ENCODE measurements at places on chromosomes 11 and 22.

GRCh38 chr11:2995893-2996554 is 3.9 kb upstream of the NAP1L4 start:
- DNase-seq = no peak

DNA sequence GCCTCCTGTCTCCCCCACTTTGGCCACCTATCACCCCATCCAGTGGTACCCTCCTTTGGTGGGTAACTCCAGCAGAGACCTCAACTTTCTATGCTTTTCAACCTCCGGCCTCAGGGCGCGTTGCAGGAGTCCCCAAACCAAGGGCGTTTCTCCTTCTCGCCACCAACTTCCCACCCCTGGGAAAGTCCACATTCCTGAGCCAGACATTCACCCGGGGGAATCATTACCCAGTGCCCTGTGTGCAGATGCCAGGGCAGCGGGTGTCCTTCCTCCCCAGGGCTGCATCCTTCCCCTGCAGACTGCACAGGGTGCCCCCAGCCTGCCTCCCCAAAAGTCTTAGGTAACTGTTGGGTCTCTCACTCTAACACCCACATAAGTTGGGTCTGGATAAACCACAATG is 26.4 kb downstream of the MYEOV start:
- DNase-seq = no peak

GRCh38 chr11:26271666-26272065 is 60.3 kb upstream of the ANO3 start:
- no peak for DNase-seq

GRCh38 chr11:86704710-86705109 is 32.3 kb upstream of the ME3 start:
- no peak for DNase-seq

DNA sequence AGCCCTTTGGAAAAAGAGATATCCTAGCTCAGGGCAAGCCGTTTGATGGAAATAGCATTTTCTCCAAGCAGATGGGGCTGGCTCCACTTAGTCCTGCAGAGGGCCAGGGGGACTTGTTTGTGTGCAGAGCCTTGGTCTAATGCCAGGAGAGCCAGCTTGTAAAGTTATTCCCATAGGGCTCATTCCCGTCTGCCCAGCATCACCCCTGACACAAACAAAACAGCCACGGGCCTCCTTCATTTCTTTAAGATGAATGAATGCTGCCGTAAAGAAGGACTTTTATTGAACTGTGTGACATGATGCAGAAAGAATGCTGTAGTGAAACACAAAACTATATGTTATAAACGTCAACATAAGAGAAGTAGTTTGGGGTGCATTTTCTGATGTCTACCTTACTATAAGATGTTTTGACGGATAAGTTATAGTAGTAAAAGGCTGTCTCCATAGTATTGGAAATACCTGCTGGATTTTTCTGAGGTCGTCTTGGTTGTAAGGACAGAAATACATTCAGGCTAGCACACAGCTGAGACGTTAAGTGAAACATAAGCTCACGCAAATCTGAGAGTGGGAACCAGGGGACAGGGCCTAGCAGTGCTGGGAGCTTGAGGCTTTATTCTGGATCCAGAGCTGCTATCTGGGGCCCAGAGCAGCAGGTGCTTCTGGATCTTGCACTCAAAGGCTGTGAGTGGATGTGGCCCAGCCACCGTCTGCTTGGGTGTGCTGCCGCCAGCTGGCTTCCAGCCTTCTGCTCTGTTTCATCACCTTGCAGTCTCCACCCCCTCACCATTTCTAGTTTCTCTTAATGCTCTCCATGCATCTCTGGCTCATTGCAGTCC is 53.3 kb downstream of the NCAM1 start:
- no peak for DNase-seq

DNA sequence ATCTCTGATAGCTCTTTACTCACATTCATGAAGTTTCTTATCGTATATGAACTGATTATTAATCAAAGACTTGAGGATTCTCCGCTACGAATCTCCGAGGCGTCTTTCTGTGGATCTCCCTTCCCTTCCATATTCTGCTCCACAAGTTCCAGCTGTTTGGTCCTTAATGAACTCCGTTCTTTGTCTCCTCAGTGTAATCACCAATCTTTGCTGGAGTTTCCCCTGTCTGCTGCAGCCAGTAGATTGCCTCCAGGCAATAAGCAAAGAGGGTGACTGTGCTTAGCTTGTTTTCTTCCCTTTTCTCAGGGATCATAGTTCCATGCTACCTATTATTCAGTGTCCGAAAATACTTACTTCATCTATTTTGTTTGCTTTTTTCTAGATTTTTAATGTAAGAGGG is 169.6 kb upstream of the FOLH1 start:
- DNase-seq = no peak

Data from GM13977 (cell line).